ENCODE measurements at places on chromosomes 1 and 21.

- no peak for DNase-seq
Observed at GRCh38 chr1:51927029-51927428, 48.5 kb upstream of the NRDC start.

DNA sequence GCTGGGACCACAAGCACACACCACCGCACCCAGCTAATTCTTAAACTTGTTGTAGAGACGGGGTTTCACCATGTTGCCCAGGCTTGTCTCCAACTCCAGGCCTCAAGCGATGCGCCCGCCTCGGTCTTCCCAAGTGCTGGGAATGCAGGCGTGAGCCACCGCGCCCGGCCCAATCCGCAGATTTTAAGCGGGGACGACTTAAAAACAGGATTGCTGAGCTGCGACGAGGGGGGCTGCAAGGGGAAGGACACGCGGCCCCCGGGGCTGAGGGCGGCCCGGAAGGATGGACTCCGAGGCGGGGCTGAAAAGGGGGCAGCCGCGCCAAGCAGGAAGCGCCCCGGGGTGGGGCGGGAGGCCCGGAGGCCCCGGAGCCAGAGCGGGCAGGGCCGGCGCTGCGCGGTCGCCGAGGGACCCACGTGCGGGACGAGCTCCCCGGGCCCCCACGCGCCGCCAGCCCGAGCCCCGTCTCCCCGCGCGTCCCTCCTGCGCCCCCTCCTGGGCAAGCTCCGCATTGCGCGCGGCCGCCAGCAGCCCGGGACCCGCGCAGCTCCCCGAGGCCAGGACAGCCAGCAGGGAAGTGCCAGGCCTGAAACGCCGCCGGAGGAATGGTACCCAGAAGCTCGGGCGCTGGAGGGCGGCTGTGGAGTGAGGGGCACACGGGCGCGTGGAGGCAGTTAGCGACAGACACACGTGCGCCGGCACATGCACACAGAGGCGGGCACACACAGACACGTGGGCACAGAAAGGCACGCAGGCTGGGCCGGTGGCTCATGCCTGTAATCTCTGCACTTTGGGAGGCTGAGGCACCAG is 5.5 kb upstream of the PRKCZ start:
- DNase-seq = peak; percentile 52

- DNase-seq = peak; percentile 18
Observed at GRCh38 chr21:43916691-43917514, 51.9 kb downstream of the AGPAT3 start.

- DNase-seq = peak; percentile 17
Observed at GRCh38 chr1:247415423-247416361, at the start of gene NLRP3. Gene NLRP3 (plus strand): TSS chr1:247416173. CDS start chr1:247418801, 2,628 bp downstream.

DNA sequence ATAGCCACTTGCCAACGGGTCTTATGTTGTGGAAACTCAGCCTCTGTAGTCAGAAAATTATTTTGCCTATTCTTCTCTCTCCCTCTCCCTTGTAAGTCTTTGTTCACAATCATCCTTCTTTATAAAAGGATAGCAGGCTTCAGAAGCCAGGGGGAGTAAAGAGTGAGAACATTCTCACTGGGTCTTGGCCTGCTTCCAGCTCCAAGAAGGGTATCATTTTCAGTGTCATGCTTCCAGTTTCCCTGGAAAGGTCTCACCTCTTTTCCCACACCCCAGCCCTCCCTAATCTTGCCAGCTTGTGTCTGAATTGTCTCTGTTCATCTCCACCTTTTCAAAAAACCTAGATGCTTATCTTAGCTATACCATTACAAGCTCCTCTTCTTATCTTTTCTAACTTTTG is 346.2 kb upstream of the LRRC7 start:
- DNase-seq = no peak

DNA sequence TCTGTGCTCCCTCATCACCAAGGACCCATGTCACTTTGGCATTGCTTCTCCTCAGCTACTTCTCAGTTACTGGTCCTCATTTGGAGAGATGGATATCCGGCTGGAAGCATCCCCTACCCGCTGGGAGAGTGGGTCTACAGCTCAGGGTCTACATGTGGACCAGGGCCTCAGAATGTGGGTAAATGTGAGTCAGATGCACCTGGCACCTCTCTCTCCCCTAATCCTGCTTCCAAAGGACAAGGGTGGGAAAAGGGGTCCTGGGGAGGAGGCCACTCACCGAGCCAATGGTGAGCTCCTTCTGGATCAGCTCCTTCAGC is 908 bp downstream of the S100A6 start:
- no peak for DNase-seq

DNA sequence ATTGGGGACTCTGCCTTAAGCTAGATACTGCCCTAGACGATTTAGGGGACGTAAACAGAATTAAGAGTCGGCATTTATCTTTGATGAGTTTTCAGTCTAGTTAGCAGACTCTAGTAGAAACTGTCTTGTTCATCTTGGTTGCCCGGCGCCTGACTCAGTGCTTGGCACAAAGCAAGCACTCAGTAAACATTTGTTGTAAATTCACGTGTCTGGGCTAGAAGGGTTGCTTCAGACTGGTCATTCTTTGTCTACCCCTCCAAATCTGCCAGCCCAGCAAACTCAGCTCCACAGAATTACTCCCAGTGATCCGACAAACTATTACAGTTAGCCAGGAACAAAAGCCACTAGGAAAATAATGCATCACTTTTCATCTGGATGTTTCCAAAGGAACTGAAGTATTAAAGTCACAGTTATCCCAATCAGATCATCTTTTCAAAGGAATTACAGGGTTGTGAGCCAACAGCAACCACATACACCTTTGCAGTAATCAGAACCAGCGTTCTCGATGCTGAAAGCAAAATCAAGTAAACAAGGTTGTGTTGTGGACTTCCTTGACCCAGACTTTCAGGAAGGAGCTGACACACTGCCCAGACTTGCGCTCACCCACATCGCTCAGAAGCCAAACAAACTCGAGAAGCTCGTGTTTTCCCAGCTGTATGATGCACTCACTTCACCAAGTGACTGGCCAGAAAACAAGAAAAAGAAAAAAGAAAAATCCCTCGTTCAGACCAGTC is 66.5 kb upstream of the GADD45A start:
- no peak for DNase-seq

GRCh38 chr1:163307479-163308171 is 14.1 kb upstream of the NUF2 start:
- DNase-seq = no peak

- DNase-seq = no peak
Observed at GRCh38 chr1:90712153-90712856, 4.8 kb downstream of the BARHL2 start.

- DNase-seq = no peak
Observed at GRCh38 chr1:91949356-91949699, at the start of gene BRDT. Gene BRDT (plus strand): TSS chr1:91949401. CDS start chr1:91962755, 13,354 bp downstream.

- no peak for DNase-seq
Observed at GRCh38 chr1:156845055-156845952, 13.6 kb downstream of the INSRR start.

DNA sequence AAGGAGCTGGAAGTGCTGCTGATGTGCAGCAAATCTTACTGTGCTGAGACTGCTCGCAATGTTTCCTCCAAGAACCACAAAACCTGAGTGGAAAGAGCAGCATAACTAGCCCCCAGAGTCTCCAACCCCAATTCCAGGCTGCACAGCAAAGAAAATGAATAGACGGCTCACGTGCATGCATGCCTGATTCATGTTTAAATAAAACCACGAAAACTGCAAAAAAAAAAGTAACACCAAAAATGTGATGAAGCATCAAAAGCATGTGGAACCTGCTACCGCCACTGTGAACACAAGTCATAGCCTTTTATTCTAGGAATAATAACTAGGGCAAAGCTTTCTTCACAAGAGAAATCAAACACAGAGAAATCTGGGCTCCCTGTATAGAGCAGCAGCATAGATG is 9.6 kb upstream of the TRNP1 start:
- DNase-seq = no peak

DNA sequence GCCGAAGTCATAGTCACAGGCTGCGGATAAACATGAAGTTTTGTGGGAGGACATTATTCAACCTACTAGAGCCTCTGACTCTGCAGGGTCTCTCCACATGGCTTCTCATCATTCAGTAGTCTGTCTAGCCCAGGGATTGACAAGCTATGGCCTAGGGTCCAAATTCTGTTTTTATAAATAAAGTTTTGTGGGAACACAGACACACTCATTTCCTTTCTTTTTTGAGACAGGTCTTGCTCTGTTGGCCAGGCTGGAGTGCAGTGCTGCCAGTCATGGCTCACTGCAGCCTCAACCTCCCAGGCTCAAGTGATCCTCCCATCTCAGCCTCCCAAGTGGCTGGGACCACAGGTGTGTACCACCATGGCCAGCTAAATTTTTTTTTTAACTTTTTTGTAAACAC is 8.1 kb upstream of the ENO1 start:
- DNase-seq = no peak

DNA sequence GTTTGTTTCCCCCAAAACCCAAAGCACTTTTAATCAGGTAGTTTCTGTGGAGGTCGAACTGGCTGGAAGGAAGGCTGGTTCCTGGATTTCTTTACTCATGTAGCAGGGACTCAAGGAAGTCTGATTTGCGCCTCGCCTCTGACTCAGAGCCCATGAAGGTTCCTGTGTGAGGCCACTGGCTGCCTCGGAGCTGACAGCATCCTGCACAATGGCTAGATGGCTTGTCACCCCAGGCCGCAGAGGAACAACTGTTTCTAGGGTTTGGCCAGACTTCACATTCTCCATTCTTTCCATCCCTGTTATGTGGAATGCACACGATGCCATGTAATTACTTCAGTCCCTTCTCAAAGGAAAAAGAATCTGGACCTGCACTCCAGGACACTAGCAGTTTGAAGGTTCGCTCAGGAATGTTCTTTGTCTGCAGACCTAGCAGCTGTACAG is 39.1 kb upstream of the PRSS38 start:
- no peak for DNase-seq

DNA sequence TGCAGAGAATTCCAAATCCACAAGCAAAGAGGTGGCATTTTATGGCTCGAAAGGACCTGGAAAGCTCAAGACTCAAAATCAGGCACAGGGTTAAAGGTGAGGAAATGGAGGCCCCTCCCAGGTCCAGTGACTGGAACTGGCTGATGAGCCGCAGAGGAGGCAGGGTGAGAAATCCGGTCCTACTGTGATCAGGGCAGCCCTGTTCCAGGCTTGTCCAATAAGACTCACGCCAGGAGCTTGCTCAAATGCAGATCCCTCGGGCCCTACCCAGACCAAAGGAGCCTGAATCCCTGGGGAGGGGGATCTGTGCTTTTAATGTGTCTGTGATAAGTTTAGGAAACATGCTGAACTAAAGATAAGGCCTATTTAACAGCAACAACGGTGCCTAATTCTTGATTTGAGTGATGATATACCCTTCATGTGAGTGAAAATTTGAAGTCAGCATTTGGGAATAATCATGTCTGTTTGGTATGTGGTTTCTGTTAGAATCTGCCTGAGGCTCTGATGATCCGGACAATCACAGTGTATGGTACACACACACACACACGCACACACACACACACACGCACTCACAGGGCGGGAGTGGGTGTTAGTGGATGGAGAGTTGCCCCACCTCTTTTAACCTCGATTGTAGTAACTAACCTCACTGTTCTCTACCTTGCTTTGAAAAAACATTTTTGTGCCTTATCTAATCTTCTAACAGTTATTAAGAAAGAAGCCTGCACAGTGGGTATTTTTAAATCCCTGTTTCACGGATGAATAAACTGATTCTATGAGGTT is 54.1 kb upstream of the LYST start:
- no peak for DNase-seq
